Dermis blood vessel endothelial cell (primary cell): ENCODE measurements at places on chromosomes 2 and 18. TPM values are rescaled to one million over a fixed set of nuclear protein-coding genes. Genes with fewer than 3 reads are reported as not detected.

The ZC3H6 gene
- 2.0 and 4.2 TPM in 2 replicates for total RNA-seq

DNA sequence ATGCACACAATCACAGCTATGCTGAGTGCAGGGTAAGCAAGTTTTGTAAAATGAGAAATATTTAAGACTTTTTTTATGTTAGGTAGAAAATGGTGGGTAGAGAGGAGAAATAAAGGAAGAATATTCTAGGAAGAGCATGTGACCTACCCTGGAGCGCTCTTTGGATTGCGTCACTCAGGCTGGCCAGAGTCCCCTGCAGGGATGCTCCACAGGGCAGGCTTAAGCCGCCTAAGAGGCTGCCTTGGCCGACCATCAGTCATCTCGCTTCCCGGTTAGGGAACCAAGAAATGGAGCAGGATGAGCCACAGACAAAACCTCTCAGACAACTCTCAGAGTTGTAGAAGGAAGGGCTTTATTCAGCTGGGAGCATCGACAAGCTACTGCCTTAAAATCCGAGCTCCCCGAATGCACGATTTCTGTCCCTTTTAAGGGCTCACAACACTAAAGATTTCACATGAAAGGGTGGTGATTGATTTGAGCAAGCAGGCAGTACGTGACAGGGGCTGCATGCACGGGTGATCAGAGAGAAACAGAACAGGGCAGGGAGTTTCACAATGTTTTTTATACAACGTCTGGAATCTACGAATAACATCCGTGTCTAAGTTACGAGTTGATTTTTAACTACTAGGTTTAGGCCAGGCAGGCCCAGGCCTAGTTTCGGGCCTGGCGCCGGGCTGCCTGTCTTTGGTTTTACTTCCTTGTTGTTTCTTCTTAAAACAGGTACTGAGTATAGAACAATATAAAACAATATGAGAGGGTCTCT lies 1072.0 kb downstream of the CBLN2 start:
- no peak for DNase-seq

The C18orf63 gene
- not detected in 2 replicates for total RNA-seq

The PLEKHH2 gene
- 0.14 and 1.5 TPM in 2 replicates for total RNA-seq

- no peak for DNase-seq
These were observed 27.6 kb upstream of the STAT1 start for GRCh38 chr2:191041418-191042161.

The MERTK gene
- 25.0 and 28.9 TPM in 2 replicates for total RNA-seq

GRCh38 chr2:147937744-147938349 lies 82.7 kb downstream of the ORC4 start:
- DNase-seq: peak; percentile 60

- DNase-seq: peak; percentile 90
These were observed 37.3 kb upstream of the TMEM177 start for GRCh38 chr2:119641562-119642258.

DNA sequence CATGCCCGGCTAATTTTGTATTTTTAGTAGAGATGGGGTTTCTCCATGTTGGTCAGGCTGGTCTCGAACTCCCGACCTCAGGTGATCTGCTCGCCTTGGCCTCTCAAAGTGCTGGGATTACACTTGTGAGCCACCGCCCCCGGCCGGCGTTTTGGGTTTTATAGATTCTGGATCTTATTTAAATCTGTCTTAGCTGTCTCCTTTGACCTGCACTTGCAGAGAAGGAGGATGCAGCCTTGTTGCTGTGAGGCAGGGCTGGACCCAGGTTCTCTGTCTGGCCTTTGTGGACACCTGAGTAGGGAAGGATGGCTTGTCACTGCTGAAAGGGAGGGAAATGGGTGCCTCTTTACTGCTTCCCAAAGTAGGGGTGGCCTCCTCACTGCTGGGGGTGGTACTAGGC lies 83.0 kb upstream of the HS6ST1 start:
- DNase-seq: no peak

- no peak for DNase-seq
These were observed 97.9 kb downstream of the BAZ2B start for GRCh38 chr2:159518321-159519005.

The RGPD4 gene
- total RNA-seq: not detected in 2 replicates

DNA sequence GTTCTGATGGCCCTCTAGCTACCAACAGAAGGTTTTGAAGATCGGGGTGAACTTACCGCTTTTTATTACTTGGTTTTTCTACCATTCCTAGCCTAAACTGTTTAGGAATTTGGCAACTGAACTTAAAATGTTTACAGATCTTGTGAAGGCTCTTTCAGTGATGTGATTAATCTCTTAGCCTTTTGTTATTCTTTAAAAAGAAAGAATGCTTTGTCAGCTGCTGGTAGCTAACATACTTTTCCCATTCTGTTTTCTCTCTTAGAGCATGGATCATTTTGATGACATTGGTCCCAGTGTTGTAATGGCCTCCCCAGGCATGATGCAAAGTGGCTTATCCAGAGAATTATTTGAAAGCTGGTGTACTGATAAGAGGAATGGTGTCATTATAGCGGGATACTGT lies 18.1 kb downstream of the CPSF3 start:
- DNase-seq: no peak

DNA sequence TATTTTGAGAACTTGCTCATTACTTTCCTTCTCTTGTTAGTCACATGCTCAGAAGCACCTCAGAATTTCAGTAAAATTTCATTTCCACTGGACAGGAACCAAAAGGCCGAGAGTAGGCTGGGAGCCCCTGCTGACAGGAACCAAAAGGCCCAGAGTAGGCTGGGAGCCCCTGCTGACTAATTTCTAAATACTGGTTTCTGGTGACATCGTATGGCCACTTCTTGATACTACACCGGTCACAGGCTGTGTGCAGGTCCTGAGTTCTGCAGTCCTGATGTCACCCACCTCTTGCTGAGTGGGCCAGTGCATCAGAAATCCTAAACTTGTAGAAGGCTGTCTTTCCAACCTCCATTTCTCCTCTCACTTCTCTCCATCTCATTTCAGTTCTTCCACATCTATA lies 17.7 kb upstream of the EN1 start:
- DNase-seq: peak; percentile 78

GRCh38 chr18:79803611-79804051 lies 5.9 kb downstream of the KCNG2 start:
- no peak for DNase-seq

- DNase-seq: peak; percentile 36
These were observed 5.8 kb upstream of the DGUOK start for GRCh38 chr2:73920577-73921545.

The TRIM43 gene
- total RNA-seq: not detected in 2 replicates

The SKA1 gene
- 4.6 and 18.0 TPM in 2 replicates for total RNA-seq

The PRKAG3 gene
- not detected in 2 replicates for total RNA-seq

DNA sequence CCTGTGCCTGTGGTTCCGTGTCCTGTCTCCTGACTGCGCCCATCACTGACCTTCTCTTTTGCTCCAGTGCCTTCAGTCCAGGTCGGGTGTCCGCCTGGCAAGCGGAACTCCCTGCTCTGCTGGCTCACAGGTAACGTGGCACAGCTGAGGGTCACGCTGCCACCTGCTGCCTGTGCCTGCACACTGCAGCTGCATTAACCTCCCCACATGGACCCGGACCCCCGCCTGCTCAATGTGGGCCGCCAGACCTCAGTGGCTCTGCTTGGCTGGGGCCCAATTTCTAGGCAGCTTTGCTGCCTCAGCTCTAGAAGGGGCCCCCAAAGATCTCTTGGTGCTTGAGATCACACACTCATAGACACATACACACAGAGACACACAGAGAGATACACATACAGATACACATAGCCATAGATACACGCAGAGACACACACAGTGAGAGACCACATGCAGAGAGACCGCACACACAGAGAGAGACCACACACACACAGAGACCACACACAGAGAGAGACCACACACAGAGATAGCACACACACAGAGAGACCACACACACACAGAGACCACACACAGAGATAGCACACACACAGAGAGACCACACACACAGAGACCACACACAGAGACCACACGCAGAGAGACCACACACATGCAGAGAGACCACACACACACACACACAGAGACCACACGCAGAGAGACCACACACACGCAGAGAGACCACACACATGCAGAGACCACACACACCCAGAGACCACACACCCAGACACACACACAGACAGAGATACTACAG lies 14.9 kb upstream of the CNNM3 start:
- peak; percentile 77 for DNase-seq

The GAREM1 gene
- total RNA-seq: 0.28 and 1.4 TPM in 2 replicates

DNA sequence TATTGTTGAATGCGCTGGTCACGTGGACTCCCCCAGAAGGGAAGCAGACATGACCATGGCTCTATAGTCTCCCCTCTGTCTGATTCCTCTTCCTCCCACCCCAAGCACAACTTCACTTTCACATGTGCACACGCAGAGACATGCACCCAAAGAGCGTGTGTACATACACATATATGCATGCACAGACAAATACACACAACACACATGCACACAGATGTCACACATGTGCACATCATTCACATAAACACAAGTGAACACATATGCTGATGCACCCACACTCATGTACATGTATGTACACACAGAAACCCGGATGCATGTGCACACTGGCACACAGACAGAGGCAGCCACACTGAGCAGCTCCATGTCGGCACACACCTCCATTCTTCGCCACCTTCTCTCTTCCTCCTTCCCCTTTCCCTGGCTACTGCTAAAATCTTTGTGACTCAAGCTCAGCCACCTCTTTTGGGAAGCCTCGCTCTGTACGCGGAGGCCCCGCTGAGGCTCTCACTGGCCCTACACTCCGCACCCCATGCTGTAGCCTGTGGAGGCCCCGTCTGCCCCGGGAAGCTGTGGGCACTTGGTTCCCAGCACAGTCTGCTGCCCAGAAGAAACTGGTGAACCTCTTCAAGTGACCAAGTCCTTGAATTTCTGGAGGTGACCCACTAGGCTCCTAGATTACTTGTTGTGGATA lies 101.6 kb upstream of the TEX51 start:
- no peak for DNase-seq

The CELF4 gene
- not detected in 2 replicates for total RNA-seq

GRCh38 chr2:215881582-215881981 lies 131.8 kb downstream of the MREG start:
- no peak for DNase-seq

DNA sequence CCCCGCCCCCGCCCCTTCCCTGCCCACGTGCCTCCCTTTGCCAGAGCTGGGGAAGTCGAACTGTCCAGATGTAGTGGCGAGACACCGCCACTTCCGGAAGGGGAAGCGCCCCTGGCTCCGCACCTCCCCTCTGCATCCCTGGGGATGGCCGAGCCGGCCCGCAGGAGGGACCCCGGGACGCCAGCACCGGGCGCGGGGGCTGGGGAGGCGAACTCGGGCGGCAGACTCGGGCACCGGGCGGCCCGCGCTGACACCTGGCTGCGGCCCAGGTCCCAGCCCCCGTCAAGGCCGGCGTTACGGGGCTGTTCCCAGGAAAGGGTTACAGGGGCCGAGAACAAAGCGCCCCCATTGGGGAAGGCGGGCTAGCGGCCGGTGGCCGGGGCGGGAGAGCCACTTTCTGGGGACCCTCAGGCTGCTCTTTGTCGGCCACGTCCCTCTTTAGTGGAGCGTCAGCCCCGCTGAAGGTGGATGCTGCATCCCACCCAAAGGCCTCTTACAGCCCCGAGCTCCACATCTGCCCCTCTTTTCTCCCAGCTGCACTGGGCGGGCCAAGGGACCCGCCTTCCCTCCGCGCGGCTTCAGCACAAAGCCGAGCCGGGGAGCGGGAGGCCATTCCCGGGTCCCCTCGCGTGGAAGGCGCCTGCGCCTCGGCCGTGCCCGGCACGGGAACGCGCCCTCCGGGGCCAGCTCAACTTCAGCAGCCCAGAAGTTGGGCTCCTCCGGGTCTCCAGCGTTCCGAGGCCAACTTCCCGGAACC lies 1.3 kb downstream of the SDC1 start:
- DNase-seq: peak; percentile 48

DNA sequence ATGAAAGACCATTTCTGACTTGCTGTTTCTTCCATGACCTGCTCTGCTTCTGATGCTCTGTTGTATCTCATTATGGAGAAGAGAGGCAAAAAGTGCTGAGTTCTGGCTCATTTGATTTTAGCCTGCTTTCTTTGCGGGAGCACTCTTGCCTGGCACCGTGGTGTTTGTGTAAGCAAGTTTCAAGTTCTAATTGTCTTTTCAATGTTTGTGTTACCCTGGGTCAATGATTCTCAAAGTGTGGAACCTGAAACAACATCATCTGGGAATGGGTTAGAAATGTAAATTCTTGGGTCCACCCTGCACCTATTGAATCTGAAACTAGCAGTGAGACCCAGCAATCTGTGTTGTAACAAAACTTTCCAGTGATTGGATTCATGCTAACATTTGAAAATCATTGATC lies 85.5 kb upstream of the STON1 start:
- DNase-seq: no peak

The FAM161A gene
- 1.0 and 2.0 TPM in 2 replicates for total RNA-seq

- no peak for DNase-seq
These were observed 157.3 kb upstream of the MMADHC start for GRCh38 chr2:149744865-149745264.
